Activated T-helper 2 cell treated with anti-CD3 and anti-CD28 coated beads, Interferon-gamma antibody, Interleukin-2, Interleukin-4, amounts not matched to agents 10 μg/mL and 5 μg/mL and 100 μg/mL, durations not matched to agents 14 hours and 24 hours and 36 hours (primary cell): ENCODE measurements at places on chromosomes 1 and 21. TPM values are rescaled to one million over a fixed set of nuclear protein-coding genes. Genes with fewer than 3 reads are reported as not detected.

- DNase-seq: no peak
Observed at GRCh38 chr1:39214998-39215873, 10.7 kb downstream of the MACF1 start.

GRCh38 chr1:83802023-83802422, 196.9 kb downstream of the TTLL7 start:
- no peak for DNase-seq

Gene SELP
- 0.16 and 0.25 TPM in 2 replicates for total RNA-seq

Gene DISC1
- total RNA-seq: 1.5 and 1.6 TPM in 2 replicates

- no peak for DNase-seq
Observed at GRCh38 chr1:24704411-24705259, 40.6 kb upstream of the CLIC4 start.

GRCh38 chr1:227059076-227059475, 119.0 kb downstream of the COQ8A start:
- DNase-seq: no peak

Gene UTS2
- not detected in 2 replicates for total RNA-seq

DNA sequence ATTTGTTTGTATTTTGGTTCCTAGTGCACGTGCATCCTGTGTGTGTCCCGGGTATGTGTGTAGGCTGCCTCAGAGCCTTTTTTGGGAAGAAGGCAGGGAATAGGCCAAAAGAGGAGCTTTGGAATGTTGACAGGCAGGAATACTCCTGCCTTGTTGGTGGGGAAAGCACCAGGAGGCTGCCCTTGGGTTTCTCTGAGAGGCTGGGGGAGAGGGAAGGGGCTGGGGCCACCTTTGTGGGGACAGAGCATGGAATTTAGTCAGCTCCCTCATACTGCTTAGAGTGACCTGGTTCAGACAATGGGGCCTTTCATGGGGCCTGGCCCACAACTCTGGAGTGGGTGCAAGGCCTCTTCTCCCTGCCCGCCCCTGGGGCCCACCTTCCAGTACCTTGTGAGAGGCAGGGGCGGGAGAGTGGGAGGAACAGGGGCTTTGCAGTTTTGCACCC, 31.3 kb downstream of the ACOT11 start:
- DNase-seq: no peak

GRCh38 chr1:31761883-31762282, 2.3 kb downstream of the ADGRB2 start:
- DNase-seq: no peak

GRCh38 chr1:157145076-157145475, 6.9 kb upstream of the ETV3 start:
- DNase-seq: no peak

Gene TARBP1
- 79.7 and 87.5 TPM in 2 replicates for total RNA-seq

DNA sequence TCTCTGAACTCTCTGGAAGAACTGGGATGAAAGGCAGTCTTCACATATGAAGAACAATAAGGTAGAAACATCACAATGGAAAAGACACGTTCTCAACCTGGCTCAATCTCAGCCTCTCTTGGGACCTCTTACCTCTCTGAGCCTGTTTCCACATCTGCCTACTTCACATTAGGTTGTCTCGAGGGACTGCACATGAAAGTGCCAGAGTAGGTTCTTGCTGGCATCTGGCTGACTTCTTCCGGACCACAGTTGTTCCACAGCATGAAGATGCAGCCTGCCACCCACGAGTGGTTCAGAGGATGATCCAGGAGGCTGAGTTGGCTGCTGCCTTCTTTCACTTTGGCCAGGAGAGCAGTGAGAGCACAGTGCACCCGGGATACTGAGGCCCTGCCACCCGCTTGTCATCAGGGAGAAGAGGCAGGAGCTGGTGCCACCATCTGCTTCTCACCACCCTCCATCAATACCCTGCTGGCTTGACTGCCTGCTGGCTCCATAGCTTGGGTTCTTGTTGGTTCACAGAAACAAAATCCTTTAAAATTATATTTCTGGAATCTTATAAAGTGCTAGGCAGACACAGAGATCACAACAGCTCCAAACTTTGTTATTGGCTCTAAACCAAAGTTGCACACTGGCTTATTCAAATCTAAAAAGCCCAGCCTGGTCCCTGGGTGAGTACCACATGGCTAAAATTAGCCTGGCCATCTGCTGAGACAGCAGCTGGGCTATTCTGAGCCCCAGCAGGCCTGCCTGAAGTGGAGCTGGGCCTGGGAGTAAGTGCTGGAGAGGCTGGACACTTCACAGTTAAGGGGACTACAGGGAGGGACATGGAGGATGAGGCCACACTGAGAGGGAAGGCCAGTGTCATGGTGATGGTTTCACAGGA, 46.9 kb upstream of the LIN9 start:
- DNase-seq: no peak

Gene EPRS1
- total RNA-seq: 163 and 176 TPM in 2 replicates

Gene ADPRS
- total RNA-seq: 33.6 and 35.3 TPM in 2 replicates

- DNase-seq: no peak
Observed at GRCh38 chr1:172944931-172945330, 105.8 kb downstream of the TNFSF18 start.

Gene PAX7
- not detected in 2 replicates for total RNA-seq

GRCh38 chr1:246198115-246198816, 308.8 kb downstream of the SMYD3 start:
- no peak for DNase-seq

Gene LAMC1
- total RNA-seq: 0.05 and 0.39 TPM in 2 replicates

DNA sequence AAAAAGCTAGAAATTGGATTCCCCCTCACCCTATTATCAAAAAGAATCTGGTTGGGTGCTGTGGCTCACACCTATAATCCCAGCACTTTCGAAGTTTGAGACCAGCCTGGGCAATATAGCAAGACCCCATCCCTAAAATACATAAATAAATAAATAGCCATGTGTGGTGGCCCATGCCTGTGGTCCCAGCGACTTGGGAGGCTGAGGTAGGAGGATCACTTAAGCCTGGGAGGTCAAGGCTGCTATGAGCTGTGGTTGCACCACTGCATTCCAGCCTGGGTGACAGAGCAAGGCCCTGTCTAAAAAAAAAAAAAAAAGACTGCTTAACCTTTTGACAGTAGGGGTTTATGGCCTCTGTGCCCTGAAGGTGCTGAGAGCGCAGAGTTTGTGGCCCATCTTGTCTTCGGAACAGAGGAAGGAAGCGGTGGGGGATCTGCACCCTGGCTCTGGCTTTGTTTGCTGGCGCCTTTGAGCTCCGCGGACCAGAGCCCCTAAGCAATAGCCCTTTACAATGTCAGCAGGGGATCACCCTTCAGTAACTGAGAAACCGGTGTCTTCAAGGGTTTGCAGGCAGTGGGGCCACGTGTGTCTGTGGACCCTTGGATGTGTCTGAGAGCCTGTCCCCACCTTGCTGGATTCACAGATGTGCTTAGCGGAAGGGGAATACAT, 22.1 kb downstream of the SLC2A7 start:
- DNase-seq: no peak

GRCh38 chr1:171610385-171610784, 11.7 kb upstream of the MYOCOS start:
- no peak for DNase-seq

DNA sequence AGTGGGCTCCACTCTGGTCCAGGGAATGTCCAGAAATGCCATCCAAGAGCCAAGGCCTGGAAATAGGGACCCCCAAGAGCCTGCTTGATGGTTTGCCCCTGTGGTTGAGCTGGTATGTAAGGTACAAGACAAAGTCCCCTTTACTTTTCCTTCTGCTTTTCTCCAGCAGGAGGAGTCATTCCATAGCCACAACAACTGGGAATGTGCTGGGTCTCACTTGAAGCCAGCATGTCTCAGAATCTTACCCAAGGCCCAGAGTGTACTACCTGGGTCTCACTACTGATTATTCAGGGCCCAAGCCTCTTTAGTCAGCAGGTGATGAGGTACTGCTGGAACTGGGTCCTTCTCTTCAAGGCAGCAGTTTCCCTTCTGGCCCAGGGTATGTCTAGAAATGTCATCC, 62.1 kb upstream of the CD55 start:
- DNase-seq: no peak

GRCh38 chr1:208681878-208682663, 437.9 kb upstream of the PLXNA2 start:
- no peak for DNase-seq

Gene AKNAD1
- total RNA-seq: not detected in 2 replicates

DNA sequence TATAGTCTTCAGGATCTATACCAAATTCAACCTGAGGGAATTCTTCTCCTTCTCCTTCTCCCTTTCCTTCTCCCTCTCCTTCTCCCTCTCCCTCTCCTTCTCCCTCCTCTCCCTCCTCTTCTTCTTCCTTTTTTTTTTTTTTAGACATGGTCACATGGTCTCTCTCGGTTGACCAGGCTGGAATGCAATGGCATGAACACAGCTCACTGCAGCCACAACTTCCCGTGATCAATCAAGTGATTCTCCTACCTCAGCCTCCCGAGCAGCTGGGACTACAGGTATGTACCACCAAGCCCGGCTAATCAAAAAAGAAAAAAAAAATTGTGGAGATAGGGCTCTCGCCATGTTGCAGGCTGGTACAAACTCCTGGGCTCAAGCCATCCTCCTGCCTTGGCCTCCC, 51.5 kb downstream of the DNAI4 start:
- no peak for DNase-seq

DNA sequence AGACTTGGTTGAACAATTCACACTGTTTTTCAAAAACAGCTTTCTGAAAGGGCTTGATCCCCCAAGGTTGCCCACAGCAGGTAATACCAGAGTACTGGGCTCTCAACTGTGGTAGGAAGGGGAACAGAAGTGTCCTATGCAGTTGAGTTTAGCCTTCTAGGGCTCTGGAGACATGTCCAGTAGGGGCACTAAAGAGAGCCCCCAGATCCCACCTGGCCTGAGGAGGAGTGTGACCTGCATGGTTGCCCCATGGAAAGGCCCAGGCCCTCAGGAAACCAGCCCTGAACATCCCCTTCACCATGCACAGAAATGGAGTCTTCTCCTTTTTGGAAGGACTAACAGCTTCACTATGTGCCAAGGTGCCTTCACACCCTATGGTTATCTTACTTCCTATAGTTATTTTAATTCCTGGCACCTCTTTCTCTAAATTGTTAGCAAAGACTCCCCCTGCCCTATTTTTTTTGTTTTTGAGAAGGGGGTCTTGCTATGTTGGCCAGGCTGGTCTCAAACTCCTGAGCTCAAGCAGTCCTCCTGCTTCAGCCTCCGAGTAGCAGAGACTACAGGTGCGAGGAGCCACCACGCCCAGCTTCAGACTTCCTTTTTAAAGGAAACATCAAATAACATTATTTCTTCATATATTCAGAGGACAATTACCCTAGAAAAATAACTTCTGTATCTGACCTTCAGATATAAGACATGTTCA, 16.8 kb upstream of the LSS start:
- no peak for DNase-seq

Gene AGBL4
- total RNA-seq: not detected in 2 replicates

Gene LRIG2
- 12.3 and 14.5 TPM in 2 replicates for total RNA-seq

Gene SPRR5
- total RNA-seq: not detected in 2 replicates

GRCh38 chr1:170758992-170759391, 95.1 kb downstream of the PRRX1 start:
- DNase-seq: no peak

DNA sequence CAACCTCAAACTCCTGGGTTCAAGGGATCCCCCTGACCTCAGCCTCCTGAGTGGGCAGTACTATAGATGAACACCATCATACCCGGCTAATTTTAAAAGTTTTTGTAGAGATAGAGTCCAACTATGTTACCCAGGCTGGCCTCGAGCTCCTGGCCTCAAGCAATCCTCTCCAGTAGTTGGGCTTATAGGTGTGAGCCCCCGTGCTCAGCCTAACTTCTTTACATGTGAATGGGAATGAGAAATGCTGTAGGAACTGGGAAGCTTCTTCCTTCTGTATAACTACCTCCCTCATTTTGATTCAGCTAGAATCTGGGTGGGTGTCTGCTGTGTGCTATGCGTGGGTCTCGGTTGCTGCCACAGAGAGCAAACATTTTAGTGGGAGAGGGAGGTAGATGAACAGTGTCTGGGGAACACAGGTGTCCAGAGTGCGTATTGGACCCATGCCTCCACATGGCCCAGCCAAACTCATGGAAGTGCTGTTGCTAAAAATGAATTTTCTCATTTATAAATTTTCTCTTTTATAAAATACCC, 150.6 kb downstream of the NOS1AP start:
- DNase-seq: no peak

Gene AGMAT
- 30.1 and 32.5 TPM in 2 replicates for total RNA-seq

Gene AMY2A
- total RNA-seq: not detected in 2 replicates

DNA sequence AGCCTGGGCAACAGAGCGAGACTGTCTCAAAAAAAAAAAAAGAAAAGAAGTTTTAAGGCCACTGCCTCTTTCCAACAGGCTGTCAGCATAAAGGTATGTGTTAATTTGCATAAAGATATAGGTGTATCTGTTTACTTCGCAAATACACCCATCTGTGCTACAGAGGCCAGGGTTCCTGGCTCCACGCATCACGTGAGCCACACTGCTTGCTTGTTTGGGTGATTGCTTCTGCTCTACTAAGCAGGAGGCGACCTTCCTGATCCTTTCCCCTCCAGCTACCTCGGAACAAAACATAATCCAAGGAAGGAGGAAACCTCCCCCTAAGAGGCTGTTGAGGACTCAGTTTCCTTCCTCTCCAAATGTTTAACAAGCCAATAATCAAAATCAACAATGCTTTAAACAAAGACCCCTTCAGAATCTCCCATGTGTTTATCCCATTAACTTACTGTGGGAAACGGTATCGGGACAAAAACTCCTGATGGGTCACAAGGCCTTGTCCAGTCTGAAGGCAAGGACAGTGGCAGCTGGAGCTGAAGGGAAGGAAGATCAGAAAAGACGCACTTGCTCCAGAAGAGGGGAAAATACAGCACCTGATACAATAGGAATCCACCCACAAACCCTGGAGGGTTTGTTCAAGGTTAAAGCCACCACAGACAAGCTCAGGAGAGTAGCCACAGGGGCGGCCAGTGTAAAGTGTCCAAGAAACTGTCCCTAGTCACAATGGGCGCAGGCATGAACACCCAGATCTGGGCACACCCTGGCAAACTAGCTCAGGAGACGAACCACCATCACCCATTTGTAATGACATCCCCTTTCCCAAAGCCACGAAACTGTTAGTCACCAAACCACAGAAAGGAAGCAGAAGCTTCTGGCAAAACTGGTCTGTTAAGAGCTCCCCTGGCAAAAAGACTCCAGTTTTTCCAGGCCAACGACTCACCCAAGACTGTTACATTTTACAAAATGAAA, 17.2 kb downstream of the CTNNBIP1 start:
- no peak for DNase-seq

DNA sequence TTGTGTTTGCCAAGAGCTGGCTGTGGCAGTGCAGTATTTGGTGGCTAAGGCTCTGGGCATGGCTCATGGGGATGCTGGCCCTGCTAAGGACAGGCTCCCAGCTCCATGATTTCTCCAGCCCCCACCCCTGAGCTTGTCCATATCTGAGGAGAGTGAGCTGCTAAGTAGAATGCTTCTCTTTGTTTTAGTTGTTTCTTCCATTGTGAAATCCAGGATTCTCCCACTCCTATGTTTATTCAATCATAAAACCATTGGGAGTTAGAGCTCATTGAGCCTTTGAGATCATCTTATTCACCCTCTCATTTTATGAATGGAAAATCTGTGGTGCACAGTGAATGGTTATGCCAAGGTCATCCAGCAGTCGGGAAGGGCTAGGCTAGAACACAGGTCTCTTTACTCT, 188.8 kb downstream of the TNR start:
- DNase-seq: no peak
